ENCODE measurements at places on chromosomes 11 and 22. TPM values are rescaled to one million over a fixed set of nuclear protein-coding genes. Genes with fewer than 3 reads are reported as not detected.

Gene MFRP
- not detected for total RNA-seq

Gene CDHR5
- not detected for total RNA-seq

Gene RTN4R
- total RNA-seq, result 18.2 TPM

Gene ZNF280A
- not detected for total RNA-seq

Gene P2RY6
- 4.5 TPM for total RNA-seq
